ENCODE measurements at places on chromosomes 12 and 14.

- peak; percentile 88 for DNase-seq
Measured at GRCh38 chr12:57229634-57230380, at the start of gene SHMT2. SHMT2 (plus strand) TSS chr12:57229711; CDS start chr12:57229779, 68 bp downstream.

- DNase-seq = no peak
Measured at GRCh38 chr14:35114036-35114435, 7.8 kb downstream of the PPP2R3C start.

- DNase-seq = no peak
Measured at GRCh38 chr12:131494741-131495524, 216.0 kb upstream of the SFSWAP start.

- DNase-seq = no peak
Measured at GRCh38 chr14:101948666-101949216, 15.6 kb upstream of the DYNC1H1 start.

- no peak for DNase-seq
Measured at GRCh38 chr14:69090187-69090789, 62.6 kb downstream of the DCAF5 start.

- DNase-seq = peak; percentile 27
Measured at GRCh38 chr14:68703093-68703492, 89.8 kb downstream of the ZFP36L1 start.

GRCh38 chr12:32033406-32033805 is 73.2 kb upstream of the BICD1 start:
- no peak for DNase-seq

DNA sequence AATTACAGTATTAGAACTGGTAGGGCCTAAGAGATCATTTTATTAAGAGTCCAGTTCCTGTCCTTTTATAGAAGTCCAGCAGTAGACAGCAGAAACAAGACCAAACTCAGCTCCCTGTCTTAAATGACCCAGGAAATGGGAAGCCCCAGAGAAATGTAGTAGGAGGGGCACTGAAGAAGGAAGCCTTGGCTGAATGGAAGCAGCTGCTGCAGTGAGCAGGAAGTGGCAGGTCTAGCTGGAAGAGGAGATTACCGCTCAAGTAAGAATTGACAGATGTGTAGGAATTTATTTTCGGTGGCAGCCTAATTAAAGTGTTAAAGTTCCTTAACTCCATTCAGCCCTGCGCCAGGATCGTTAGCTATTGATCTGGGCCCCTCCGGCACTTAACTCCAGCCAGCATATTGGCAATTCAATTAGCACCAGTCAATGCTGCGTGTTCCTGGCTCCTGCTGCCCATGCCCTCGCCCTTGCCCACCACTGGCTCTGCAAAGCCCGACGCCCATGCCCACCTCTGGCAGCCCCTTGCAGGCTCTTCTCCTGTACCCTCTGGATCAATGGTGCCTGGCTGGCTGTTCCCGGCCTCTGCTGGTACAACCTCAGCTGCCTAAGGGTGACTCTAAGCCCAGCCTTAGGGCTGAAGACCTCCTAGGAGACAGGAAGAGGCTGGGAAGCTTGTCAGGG is 21.1 kb downstream of the ZFHX2 start:
- no peak for DNase-seq

DNA sequence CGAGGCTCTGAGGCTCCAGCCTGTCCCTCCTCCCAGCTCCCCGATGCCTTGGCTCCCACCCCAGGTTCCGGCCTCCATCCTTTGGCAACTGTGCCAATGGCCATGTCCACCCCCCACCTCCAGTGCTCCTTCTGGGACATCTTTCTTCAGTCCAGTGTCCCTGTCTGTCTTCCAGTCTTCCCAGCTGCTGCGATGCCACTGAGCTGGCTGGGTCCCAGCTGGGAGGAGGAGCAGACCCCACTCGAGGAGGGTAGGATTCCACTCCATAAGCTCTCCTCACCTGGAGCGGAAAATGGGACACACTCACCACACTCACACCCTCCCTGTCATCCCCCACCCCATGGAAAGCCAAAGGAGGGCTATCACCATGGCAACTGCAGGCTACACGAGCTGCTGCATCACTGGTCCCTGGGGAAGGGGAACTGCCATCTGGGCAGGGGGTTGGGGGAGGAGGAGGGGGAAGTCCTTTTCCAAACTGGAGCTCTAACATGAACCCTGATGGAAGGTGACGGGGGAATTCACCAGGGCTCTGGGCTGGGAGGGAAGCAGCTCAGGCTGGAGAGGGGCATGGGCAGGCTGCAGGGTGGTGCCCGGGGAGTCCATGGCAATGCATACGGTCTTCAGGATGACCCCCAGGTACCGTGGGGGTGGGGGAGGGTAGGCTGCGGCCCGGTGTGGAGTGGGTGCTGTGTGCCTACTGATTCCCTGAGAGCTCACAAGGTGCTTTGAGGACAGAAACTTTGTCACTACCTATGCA is 94.3 kb downstream of the LRRC74A start:
- no peak for DNase-seq

DNA sequence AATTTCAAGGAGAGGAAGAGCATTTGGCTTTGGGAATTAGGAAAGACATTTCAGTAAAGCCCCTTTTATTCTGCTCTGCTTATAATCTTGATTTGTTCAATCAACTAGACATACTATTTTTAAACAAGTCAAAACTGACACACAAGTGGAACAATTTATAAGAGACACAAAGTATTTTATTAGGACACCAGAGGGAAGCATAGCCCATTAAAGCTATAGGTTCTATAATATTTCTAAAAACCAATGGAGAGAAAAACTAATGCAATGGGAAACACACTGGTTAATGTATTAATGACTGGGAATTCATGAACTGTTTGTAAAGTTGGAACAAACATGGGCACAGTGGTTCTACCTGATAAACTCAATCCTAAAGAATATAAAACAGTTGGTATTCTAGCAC is 15.3 kb upstream of the CERS5 start:
- DNase-seq = no peak

DNA sequence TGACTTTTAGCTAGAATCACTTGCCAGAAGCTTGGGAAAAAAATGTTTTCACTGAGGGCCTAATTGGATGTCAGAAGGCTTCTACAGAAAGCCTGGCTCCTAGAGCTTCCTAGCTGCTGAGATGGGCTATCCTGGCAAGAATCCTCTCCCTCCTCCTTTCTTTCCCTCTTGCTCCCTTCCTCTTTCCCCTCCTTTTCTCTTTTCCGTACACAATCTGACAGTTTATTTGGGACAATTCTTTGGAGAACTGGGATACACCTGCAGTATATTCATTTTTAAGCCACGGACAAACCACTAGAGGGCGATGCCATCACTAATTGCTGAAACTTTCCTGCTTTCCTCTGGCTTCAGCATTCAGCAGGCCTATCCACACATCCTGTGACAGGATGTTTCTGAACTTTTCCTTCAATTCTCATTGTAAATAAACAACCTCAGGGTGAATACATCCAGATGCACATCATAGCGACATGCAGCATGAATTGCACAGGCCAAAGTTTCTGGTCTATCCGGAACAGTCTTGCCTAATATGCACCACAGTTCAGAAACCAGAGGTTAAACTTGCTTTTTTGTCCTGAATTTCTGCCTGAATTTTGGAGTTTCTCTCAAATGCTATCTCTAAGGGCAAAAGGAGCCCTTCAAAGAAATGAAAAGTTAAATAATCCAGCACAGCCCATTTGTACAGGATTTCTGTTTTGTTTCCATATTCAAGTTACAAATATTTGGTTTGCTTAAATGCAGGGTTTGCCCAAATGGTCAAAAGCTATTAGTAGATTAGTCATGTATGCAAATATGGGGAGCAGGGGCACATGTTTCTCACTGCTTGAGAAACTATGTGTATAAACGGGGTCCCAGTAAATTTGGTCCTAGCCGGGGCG is 142.8 kb downstream of the PAWR start:
- no peak for DNase-seq

- DNase-seq = no peak
Measured at GRCh38 chr12:121064116-121064515, 25.1 kb upstream of the OASL start.

Data from effector CD4-positive, alpha-beta T cell (primary cell).